Daoy (cell line): ENCODE measurements at places on chromosomes 2 and 18.

DNA sequence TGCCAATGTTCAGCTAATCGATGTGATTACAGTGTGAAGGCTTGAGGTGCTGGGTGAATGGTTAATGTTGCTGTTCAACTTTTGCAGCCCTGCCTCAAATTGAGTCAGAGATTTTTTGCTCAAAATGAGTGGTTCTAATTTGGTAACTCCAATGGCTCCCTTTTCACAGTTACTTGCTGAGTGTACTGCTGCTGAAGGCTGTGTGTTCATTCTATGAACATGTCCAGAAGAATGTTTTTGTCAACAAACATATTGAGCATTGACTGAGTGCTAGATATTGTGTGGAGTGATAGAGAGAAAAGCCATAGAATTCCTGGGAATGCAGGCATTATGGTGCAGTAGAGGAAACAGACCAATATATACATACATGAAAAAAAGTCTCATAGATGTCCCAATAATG lies 39.0 kb upstream of the TCF4 start:
- no peak for DNase-seq

- DNase-seq, result no peak
Measured at GRCh38 chr2:124832521-124832920, 807.4 kb downstream of the CNTNAP5 start.

DNA sequence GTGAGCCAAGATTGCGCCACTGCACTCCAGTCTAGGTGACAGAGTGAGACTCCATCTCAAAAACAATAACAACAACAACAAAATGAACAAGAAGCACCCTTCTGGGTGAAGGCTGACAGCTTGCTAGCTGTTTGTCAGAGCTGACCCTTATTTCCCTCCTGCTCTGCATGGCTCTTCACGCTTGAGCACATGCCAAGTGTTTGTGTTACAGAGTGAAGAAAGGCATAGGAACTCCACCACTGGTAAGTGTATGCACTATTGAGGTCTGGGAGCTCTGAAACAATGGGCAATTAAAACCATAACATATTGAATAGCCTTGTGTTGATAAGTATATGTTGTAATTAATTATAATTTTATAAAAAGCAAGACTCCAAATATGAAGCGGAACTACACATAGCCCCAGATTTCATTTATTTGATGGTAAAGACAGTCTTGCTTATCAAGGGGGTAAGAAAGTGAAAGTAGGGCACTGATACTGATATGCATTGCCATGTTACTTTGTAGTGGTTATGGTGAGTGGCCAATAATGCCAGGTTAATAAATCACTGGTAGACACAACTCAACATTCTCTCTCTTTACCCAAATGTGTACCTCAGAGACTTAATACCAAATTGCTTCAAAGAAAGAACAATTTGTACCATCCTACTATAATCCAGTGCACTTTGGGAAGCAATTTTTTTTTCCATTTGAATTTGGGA lies 163.4 kb downstream of the VWC2L start:
- no peak for DNase-seq

GRCh38 chr2:60513191-60513590 lies 40.3 kb downstream of the BCL11A start:
- no peak for DNase-seq

GRCh38 chr2:128607440-128607839 lies 288.8 kb upstream of the HS6ST1 start:
- DNase-seq, result no peak
